ENCODE measurements at places on chromosomes 1 and 21.

DNA sequence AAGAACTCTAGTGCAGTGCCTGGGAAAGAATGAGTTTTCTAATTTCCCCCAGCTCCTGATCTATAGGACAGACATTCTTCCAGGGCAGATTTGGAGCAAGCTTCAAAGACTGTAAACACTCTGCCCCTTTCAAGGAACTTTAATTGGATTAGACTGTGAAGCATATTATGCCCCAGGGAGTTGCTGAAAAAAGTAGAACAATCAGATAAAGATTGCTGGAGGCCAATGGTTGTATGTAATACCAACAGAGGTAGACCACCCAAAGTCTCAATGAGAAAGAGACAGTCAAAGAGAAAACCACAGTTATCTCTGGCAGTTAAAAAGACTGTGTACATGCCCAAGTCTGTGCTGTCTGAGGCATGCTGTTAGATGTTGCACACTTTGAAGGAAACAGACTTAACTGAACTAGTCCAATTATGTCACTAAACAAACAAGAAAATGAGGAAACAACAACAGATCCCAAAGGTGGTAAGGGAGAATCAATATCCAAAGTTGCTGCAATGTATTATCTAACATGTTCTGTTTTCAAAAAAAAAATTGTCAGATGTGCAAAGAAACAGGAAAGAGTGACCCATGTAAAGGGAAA lies 24.4 kb downstream of the C4BPA start:
- DNase-seq, result no peak

- no peak for DNase-seq
Measured at GRCh38 chr1:94832446-94832845, 12.3 kb downstream of the SLC44A3 start.

- DNase-seq, result no peak
Measured at GRCh38 chr1:201553496-201554189, 14.7 kb downstream of the NAV1 start.

DNA sequence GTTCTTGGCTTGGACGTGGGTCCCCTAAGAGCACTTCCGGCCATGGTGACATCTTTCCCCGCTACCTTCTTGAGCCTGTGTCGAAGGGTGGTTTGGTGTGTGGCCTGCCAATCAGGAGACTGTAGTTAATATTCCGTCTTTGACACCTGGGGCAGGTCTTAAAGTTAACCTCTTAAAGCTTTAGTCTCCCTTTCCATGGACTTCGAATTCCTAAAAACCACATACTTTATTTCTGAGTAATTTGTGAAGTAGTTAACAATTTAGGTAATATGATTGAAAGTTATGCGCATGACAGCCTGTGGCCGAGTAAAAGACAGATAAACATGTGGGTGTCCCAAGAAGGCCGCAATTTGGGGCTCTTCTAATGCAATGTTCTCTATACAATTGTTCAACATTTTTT lies 10.2 kb upstream of the RAB29 start:
- no peak for DNase-seq

GRCh38 chr1:30447080-30447479 lies 276.3 kb downstream of the MATN1 start:
- no peak for DNase-seq

GRCh38 chr1:69911301-69911801 lies 294.0 kb downstream of the LRRC40 start:
- DNase-seq, result no peak

- DNase-seq, result no peak
Measured at GRCh38 chr1:14926229-14926628, 227.3 kb upstream of the TMEM51 start.

GRCh38 chr1:3225661-3226060 lies 156.7 kb downstream of the PRDM16 start:
- DNase-seq, result no peak

GRCh38 chr1:209937996-209938959 lies at the start of gene SYT14:
TSS of gene SYT14 (plus strand) at chr1:209938217. CDS start at chr1:209938265, 48 bp downstream.
- DNase-seq, result no peak

GRCh38 chr1:107358619-107359327 lies 217.9 kb downstream of the NTNG1 start:
- no peak for DNase-seq

DNA sequence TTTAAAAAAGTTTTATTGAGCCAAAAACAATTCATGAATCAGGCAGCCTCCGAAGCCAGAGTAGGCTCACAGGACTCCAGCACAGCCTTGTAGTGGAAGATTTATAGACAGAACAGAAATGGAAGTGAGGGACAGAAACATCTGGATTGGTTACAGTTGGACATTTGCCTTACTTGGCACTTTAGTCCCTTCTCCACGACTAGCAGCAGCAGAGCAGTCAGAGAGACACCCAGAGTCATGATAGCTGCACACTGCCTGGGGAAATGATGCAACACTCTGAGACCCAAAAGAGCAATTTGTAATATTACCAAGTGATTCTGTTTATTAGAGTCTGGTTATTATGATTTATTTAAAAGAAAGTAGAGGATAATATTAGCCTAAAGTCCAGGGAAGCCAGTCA lies 72.2 kb upstream of the KRTAP11-1 start:
- DNase-seq, result no peak

GRCh38 chr1:70134148-70134547 lies 71.2 kb downstream of the LRRC40 start:
- no peak for DNase-seq

- DNase-seq, result no peak
Measured at GRCh38 chr21:28640326-28640725, 352.4 kb downstream of the LTN1 start.

All from GM12878 (cell line).